Thyroid gland (tissue), 4 donors: ENCODE measurements at places on chromosomes 2 and 18.

DNA sequence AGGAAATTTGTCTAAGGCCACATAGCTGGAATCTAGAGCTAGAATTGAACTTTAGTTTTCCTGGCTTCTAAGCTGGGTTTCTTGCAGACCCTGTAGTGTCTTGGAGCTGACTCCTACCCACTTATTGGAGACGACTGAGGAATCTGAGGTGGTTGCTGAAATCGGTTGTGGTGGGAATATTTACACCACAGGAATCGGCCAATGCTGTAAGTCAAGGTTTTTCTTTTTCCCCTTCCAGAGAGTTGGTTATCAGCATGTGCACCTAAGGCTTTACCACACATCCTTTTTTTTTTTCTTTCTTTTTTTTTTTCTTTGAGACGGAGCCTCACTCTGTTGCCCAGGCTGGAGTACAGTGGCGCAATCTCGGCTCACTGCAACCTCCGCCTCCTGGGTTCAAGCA is 9.4 kb downstream of the CABLES1 start:
- no peak overlapping the region for H3K4me3 ChIP-seq
- peak overlapping the region; percentile 83 for H3K27ac ChIP-seq
- DNase-seq: no peak
- no peaks in the 10 kb centered on the region for H3K27me3 ChIP-seq
- no peaks in the 10 kb centered on the region for H3K36me3 ChIP-seq

- no peaks in the 10 kb centered on the region for H3K27me3 ChIP-seq
- peak; percentile 62 for DNase-seq
- no peaks in the 10 kb centered on the region for H3K36me3 ChIP-seq
Measured at GRCh38 chr18:13813271-13813849, 10.6 kb upstream of the MC5R start.

- H3K4me1 ChIP-seq: no peaks in the 10 kb centered on the region
- no peak overlapping the region for H3K27ac ChIP-seq
- DNase-seq: no peak
- H3K4me3 ChIP-seq: no peak overlapping the region
- no peaks in the 10 kb centered on the region for H3K27me3 ChIP-seq
Measured at GRCh38 chr18:42486271-42486670, 531.2 kb downstream of the PIK3C3 start.

DNA sequence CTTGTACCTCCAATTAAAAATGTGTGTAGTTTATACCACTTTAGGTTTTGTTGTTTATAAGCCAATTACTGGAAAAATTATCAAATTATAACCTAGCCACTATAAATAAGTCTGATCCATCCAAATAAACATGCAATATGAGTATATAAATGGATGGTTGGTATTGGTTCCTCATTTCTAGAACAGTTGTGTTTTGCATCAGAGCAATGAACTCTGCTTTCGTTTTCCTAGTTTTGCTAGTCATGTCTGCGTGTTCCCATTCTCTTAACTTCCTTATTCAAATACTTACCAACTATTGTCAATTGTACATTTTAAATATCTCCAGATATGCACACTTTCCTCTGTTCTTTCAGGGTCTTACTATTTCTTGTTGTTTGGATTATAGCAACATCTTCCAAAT is 641.7 kb downstream of the NR4A2 start:
- no peaks in the 10 kb centered on the region for H3K27me3 ChIP-seq
- no peaks in the 10 kb centered on the region for H3K4me1 ChIP-seq
- H3K4me3 ChIP-seq: no peak overlapping the region
- DNase-seq: no peak
- no peak overlapping the region for H3K27ac ChIP-seq

GRCh38 chr2:167275046-167275445 is 386.8 kb downstream of the XIRP2 start:
- H3K4me3 ChIP-seq: no peak overlapping the region
- H3K27ac ChIP-seq: no peak overlapping the region
- H3K36me3 ChIP-seq: no peaks in the 10 kb centered on the region
- no peaks in the 10 kb centered on the region for H3K27me3 ChIP-seq
- H3K4me1 ChIP-seq: no peaks in the 10 kb centered on the region

- peaks cover 18% of the 10 kb centered on the region for H3K4me1 ChIP-seq
- DNase-seq: no peak
- no peaks in the 10 kb centered on the region for H3K36me3 ChIP-seq
- H3K27ac ChIP-seq: no peak overlapping the region
Measured at GRCh38 chr2:44952143-44952805, 10.8 kb downstream of the SIX3 start.

DNA sequence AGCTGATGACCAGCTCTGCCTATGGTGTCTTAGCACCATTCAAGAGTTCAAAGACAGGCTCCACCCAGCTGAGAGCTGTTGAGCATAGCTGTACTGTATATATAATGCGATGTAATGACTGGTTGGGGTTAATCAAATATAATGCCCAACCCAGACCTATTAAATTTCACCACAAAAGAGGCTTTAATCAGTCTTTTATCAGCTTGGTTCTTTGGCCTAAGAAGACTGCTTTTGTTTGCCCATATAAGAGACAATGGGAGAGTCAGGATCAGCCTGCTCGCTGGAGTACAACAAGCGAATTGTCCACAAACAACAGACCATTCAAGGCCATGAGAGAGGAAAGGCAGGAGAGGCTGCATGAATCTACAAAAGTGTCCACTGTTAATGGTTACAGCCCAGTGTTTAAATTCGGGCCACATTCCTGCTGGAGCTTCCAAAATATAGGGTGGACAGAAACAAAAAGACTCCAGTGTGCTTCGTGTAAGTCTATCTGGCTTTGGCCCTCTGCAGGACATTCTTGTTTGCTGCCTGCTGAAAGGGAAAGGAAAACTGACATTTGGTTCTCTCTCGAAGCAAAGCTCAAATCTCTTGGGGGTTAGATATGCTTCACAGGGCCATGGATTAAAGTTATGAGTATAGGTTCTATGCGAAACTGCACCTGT is 299.0 kb upstream of the FBXO11 start:
- no peaks in the 10 kb centered on the region for H3K27me3 ChIP-seq
- no peak overlapping the region for H3K4me3 ChIP-seq
- no peak for DNase-seq
- H3K36me3 ChIP-seq: no peaks in the 10 kb centered on the region

DNA sequence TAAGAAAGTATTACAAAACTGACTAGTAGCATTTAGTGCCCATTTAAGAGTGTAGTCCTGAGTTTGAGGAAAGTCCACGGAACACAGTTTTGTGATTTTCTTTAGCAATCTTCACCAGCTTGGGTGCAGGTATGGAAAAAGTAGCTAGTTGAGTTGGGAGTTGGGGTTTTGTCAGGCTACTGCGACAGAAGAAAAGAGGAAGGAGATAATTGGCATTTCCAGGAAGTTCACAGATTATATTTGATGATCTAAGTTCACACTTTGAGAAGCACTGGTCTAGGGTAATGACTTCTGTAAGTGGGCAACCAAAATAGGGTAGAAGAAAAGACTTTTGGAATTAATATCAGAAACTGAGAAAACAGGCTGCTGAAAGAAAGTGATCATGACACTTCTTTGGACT is 52.1 kb downstream of the VIL1 start:
- peaks cover 8% of the 10 kb centered on the region for H3K36me3 ChIP-seq
- peaks cover 8% of the 10 kb centered on the region for H3K4me1 ChIP-seq
- H3K27ac ChIP-seq: no peak overlapping the region
- H3K4me3 ChIP-seq: no peak overlapping the region

DNA sequence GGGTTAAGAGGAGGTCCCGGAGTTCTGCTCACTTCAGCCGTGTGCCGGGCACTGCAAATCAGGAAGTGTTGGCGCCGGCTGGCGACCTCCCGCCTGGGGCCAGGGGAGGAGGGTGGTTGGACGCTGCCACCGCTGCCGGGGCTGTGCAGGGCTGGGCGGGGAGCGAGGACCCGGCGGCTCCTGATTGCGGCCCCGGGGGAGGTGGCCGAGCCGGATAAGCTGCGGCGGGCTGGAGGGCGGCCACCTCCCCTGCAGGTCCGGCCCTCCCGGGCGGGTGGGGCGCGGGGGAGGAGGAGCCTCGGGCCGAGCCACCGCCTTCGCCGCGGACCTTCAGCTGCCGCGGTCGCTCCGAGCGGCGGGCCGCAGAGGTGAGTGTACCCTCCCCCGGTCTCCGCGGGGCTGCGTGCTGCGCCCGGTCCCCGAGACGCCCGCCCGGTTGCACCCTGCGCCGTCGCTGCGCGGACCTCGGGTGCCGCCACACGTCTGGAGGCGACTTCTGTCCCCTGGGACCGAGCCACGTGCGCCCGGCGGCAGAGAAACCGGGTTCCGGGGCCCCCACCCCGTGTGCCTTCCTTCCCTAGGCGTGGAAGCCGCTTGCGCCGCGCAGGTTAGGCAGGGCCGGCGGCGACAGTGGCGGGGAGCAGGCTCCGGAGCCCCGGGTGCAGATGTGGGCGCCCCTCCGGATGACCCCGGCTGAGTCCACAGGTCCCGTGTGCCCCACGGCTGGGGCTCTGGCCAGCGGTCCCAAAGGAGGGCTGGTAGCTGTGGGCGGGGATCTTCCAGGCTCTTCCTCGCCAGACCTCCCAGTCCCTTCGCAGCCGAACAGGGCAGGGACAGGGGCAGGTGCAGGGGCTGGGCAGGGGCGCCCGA is at the start of gene STEAP3:
Gene STEAP3 (plus strand): TSS at position 314 of the 870 bp plus-strand sequence. CDS start 7,179 bp downstream, outside the sequence.
- H3K36me3 ChIP-seq: no peaks in the 10 kb centered on the region
- peak; percentile 86 for DNase-seq
- H3K4me3 ChIP-seq: peak within 1 kb of the TSS; percentile 10

GRCh38 chr2:20452551-20452950 is 5.7 kb downstream of the RHOB start:
- peaks cover 29% of the 10 kb centered on the region for H3K4me1 ChIP-seq
- DNase-seq: no peak
- no peak overlapping the region for H3K27ac ChIP-seq
- H3K27me3 ChIP-seq: no peaks in the 10 kb centered on the region
- H3K4me3 ChIP-seq: no peak overlapping the region

- H3K36me3 ChIP-seq: no peaks in the 10 kb centered on the region
- H3K27me3 ChIP-seq: no peaks in the 10 kb centered on the region
- H3K27ac ChIP-seq: no peak overlapping the region
- no peak for DNase-seq
- peaks cover 3% of the 10 kb centered on the region for H3K4me1 ChIP-seq
- no peak overlapping the region for H3K4me3 ChIP-seq
Measured at GRCh38 chr2:238924032-238924431, 76.1 kb downstream of the TWIST2 start.

DNA sequence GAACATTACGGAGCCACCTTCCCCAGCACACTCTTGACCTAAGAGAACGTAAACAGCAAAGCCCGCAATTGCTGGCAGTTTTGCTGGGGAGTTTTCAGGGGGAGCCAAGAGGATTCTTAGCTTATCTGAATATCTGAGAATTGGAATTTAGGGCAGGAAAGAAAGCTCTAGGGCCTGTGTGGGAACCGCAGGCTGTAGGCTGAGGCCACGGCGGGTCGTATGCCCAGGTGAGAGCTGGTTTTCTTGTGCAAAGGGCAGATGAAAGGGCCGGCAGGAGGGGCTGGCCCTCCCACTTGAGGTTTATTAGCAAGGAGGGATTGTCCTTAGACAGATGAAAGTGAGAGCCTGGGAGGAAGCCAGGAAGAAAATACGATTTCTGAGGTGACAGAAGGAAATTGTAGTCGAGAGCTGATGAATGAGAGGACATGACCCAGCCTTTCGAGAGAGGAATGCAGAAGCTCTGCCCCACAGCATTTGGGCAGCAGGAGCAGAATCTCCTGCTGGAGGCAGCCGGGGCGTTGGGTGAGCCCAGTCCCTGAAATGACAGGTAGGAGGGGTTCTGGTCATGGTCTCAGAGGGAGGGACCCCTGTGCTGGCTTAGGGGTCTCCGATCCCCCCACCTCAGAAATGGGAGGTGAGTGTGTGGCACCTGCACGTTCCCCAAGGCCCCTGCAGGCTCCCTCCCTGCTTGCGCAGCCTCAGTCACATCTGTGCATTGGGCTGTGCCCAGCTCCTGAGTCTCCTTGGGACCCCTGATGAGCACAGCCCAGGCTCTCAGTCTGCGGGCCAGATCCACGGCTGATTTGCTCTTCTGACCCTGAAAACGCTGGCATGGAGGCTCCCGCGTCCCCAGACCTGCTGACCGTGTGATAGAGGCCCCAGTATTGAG is 61.1 kb downstream of the CABLES1 start:
- peaks cover 12% of the 10 kb centered on the region for H3K36me3 ChIP-seq
- DNase-seq: no peak
- H3K4me3 ChIP-seq: no peak overlapping the region
- peaks cover 34% of the 10 kb centered on the region for H3K4me1 ChIP-seq
- no peak overlapping the region for H3K27ac ChIP-seq
- no peaks in the 10 kb centered on the region for H3K27me3 ChIP-seq

DNA sequence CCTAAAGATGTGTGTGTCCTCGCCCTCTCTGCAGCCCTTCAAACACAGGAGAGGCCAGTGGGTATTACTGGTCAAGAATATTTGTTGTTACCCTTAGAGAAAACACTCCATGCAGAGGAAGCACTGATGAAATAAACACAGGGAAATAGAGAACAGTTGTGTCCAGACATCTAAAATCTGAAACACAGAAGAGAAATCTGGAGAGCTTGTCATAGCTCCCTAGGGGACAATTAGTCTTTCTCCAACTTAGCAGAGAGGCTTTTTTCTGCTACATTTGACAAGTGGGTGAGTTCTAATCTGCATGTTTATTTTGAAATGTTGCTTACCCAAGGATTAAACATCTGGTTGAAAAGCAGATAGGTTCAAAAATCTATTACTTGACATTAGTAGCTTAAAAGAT is 190.1 kb downstream of the CTNNA2 start:
- no peaks in the 10 kb centered on the region for H3K4me1 ChIP-seq
- H3K27ac ChIP-seq: no peak overlapping the region
- no peaks in the 10 kb centered on the region for H3K27me3 ChIP-seq
- H3K4me3 ChIP-seq: no peak overlapping the region
- H3K36me3 ChIP-seq: no peaks in the 10 kb centered on the region
- DNase-seq: no peak

DNA sequence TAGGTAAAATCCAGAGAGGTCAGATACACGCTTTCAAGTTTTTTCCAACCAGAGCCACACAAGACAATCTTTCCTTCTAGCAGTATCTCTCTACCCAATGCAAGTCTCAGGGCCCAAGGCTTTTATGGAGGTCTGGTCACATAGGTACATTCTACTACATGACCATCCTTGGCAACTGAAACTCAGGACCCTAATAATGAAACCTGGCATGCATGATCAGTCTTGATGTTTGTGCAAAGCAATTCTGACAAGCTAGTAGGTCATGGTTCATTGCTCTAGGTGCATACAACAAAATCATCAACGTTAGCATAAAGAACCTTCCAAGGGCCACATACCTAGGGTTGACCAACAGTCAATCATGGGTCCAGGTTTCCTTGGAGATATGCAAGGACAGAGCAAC is 33.2 kb upstream of the CCDC88A start:
- no peak for DNase-seq
- H3K27me3 ChIP-seq: no peaks in the 10 kb centered on the region
- H3K4me1 ChIP-seq: no peaks in the 10 kb centered on the region
- H3K27ac ChIP-seq: no peak overlapping the region
- no peaks in the 10 kb centered on the region for H3K36me3 ChIP-seq

- no peaks in the 10 kb centered on the region for H3K4me1 ChIP-seq
- no peak overlapping the region for H3K27ac ChIP-seq
- no peak overlapping the region for H3K4me3 ChIP-seq
Measured at GRCh38 chr18:13403786-13404549, 185.4 kb downstream of the LDLRAD4 start.

DNA sequence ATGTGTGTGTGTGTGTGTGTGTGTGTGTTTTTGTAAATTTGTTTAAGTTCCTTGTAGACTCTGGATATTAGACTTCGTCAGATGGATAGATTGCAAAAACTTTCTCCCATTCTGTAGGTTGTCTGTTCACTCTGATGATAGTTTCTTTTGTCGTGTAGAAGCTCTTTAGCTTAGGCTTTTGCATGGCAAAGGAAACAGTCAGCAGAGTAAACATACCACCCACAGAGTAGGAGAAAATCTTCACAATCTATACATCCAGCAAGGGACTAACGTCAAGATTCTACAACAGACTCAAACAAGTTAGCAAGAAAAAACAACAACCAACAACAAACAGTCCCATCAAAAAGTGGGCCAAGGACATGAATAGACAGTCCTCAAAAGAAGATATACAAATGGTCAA is 336.7 kb upstream of the ATP5MC3 start:
- no peaks in the 10 kb centered on the region for H3K4me1 ChIP-seq
- H3K4me3 ChIP-seq: no peak overlapping the region
- H3K36me3 ChIP-seq: no peaks in the 10 kb centered on the region
- DNase-seq: no peak
- H3K27ac ChIP-seq: no peak overlapping the region
